ENCODE measurements at places on chromosomes 7 and 10. TPM values are rescaled to one million over a fixed set of nuclear protein-coding genes. Genes with fewer than 3 reads are reported as not detected.
A peak's percentile ranks its signal among the peaks of the same experiment; 100 is the strongest.

The RP9 gene
- 16.2 TPM for total RNA-seq

The PAX4 gene
- not detected for total RNA-seq

The MSS51 gene
- total RNA-seq, result 8.5 TPM

The BCAP29 gene
- 37.7 TPM for total RNA-seq

The INSIG1 gene
- 88.1 TPM for total RNA-seq

DNA sequence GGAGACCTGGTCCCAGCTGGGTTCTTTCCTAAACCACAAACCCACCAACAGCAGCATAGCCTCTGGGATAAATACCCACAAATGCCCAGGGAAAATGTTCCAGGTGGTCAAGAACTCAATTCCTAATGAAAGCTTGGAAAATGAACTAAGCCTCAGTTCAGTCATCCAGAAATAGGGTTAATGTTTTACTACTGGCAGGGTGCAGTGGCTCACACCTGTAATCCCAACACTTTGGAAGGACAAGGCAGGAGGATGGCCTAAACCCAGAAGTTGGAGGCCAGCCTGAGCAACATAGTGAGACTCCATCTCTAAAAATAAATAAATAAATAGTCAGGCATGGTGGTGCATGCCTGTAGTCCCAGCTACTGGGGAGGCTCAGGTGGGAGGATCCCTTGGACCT, 82.2 kb downstream of the SVOPL start:
- DNase-seq, result no peak
- no peaks in the 10 kb centered on the region for H3K27me3 ChIP-seq
- H3K4me1 ChIP-seq, result no peaks in the 10 kb centered on the region
- no peaks in the 10 kb centered on the region for H3K36me3 ChIP-seq
- H3K27ac ChIP-seq, result no peak overlapping the region
- H3K4me3 ChIP-seq, result no peak overlapping the region

GRCh38 chr10:121702351-121703320, 104.4 kb upstream of the FGFR2 start:
- H3K4me3 ChIP-seq, result no peak overlapping the region
- H3K27ac ChIP-seq, result no peak overlapping the region
- H3K36me3 ChIP-seq, result no peaks in the 10 kb centered on the region

GRCh38 chr10:103197174-103197573, 4.1 kb upstream of the NT5C2 start:
- H3K36me3 ChIP-seq, result no peaks in the 10 kb centered on the region
- peak overlapping the region; percentile 48 for H3K4me3 ChIP-seq
- no peak for DNase-seq

GRCh38 chr7:134625550-134625949, 21.1 kb upstream of the BPGM start:
- no peak for DNase-seq
- no peak overlapping the region for H3K4me3 ChIP-seq
- H3K27ac ChIP-seq, result no peak overlapping the region
- no peaks in the 10 kb centered on the region for H3K36me3 ChIP-seq
- H3K27me3 ChIP-seq, result peaks cover 38% of the 10 kb centered on the region
- no peaks in the 10 kb centered on the region for H3K4me1 ChIP-seq

DNA sequence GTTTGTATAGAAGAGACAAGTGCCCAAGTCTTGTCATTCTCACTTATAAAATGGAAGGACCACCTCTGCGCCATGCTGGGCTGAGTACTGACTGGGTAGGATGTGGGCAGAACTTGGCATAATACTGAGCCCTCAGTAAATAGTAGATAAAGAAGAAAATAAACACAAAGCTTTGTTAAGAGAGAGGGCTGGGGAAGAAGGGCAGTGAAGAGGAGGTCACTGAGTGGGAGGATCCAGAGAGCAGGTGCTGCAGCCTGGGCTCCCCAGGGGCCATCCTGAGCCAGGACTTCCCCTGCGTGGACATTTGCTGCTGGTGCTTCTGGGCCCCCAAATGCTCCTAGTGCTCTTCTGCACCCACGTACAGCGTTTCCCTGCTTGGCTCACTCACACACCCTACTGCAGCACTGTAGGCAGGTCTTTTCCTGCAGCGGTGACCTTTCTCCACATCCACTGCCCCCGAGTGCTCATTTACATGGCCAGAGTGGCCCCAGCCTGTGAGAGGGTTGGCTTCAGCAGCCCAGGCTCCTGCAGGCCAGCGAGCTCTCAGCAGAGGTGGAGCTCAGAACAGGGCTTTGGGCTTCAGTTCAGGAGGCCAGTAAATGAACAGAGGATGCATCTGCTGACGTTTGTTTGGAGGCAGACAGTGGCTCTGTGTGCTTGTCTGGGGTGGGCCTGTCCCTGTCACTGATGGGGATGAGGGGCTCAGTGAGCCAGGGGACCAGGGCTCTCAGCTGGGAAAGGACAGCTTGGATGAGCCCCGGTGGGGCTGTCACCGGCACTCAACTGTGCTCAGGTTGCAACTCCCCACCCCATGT, 164.6 kb downstream of the ADARB2 start:
- no peak for DNase-seq
- no peak overlapping the region for H3K4me3 ChIP-seq
- peaks cover 3% of the 10 kb centered on the region for H3K27me3 ChIP-seq
- H3K27ac ChIP-seq, result no peak overlapping the region
- H3K4me1 ChIP-seq, result peaks cover 5% of the 10 kb centered on the region
- H3K36me3 ChIP-seq, result no peaks in the 10 kb centered on the region

DNA sequence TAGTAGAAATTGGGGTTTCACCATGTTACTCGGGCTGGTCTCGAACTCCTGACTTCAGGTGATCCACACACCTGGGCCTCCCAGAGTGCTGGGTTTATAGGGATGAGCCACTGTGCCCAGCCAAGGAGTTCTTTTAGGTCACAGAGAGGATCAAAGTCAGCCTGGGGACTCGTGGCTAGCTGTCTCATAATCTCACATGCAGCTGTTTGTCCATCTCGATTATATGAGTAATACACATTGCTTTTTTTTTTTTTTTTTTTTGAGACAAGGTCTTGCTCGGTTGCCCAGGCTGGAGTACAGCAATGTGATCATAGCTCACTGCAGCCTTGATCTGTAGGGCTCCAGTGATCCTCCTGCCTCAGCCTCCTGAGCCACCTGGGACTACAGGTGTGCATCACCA, 2.2 kb downstream of the IFT22 start:
- H3K4me1 ChIP-seq, result peaks cover 12% of the 10 kb centered on the region
- H3K27ac ChIP-seq, result no peak overlapping the region
- H3K4me3 ChIP-seq, result no peak overlapping the region
- no peak for DNase-seq
- H3K36me3 ChIP-seq, result no peaks in the 10 kb centered on the region

DNA sequence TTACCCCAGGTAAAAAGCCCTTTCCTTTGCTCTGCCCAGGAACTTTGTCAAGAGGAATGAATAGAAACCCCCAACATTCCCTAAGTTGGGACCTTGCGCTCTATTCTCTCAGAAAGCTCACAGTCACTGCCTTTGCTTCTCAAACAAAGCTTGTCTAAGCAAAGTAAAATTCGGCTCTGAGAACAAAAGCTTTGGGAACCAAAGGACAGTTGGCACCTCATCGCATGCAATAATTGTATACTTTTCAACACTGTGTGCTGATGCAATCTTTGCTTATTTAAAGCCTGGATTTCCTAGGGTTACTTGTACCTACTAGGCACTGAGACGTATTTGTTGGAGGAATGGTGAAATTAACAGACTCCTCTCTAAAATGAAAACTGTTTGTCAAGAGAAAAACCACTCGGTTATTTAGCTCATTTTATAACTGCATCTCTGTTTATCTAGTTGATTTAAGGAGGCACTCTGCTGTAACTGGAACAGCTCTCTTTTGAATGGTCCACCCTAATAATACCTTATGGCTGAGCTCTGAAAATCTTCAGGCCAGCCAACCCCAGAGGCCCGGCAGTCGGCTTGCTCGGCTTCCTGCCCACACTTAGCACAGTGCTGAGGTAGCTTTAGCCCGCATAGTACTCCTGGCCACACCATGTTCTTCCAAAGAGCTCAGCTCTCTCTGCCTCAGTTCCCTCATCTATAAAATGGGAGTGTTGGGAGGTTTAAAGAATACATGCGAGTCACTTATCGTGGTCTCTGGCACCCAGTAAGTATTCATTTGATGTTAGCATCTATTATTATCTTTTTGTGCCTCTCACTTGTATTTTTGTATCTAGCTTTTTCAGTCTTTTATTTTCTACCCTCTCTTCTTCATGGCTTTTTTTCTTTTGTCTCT, 80.2 kb upstream of the PRR15 start:
- H3K4me3 ChIP-seq, result no peak overlapping the region
- no peak for DNase-seq
- H3K4me1 ChIP-seq, result peaks cover 7% of the 10 kb centered on the region
- H3K27ac ChIP-seq, result no peak overlapping the region
- H3K27me3 ChIP-seq, result no peaks in the 10 kb centered on the region

DNA sequence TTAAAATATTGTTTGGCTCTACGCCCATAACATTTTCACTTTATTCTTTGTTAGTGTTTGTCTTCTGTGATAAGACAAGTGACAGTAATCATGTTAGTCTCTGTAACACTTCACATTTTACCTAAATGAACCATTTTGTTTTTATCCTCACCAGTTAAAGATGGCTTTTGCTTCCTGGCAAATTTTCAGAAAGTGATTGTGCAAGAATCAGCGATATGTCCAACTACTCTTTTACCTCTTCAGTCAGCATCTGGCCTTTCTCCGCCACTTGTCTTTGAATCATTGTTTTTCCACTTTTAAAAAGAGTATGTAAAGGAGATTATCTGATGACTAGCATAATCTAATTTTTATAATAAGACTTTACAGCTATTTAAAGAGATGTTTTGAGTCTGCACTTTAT, 3.5 kb downstream of the DGKB start:
- H3K4me3 ChIP-seq, result no peak overlapping the region
- no peaks in the 10 kb centered on the region for H3K27me3 ChIP-seq
- H3K4me1 ChIP-seq, result no peaks in the 10 kb centered on the region
- DNase-seq, result no peak
- H3K27ac ChIP-seq, result no peak overlapping the region

DNA sequence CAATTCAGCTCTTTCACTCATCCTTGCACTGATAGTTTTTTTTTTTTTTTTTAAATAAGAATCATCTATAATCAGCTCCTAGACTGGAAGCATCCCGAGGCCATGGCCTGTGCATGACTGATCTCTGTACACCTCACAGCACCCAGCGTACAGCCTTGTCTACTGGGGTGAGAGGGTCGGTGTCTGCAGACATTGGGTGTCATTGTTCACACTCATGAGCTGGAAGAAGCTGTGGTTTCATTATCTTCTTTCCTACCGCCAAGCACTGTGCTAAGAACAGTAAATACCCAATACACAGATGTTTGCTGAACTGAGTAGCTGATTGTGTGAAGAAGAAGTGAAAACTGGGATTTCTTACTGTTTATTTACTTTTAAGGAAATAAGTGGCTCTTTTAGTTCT, 123.6 kb downstream of the CLEC2L start:
- peak; percentile 77 for DNase-seq
- H3K4me3 ChIP-seq, result peak overlapping the region; percentile 91
- peak overlapping the region; percentile 95 for H3K27ac ChIP-seq
- no peaks in the 10 kb centered on the region for H3K27me3 ChIP-seq
